AG08396 (cell line): ENCODE measurements at places on chromosomes 16 and 17.

GRCh38 chr16:77555126-77555525 is 120.3 kb upstream of the ADAMTS18 start:
- DNase-seq, result no peak

GRCh38 chr16:58495521-58496331 is 4.2 kb upstream of the NDRG4 start:
- DNase-seq, result peak; percentile 36

- DNase-seq, result peak; percentile 68
Observed at GRCh38 chr17:385178-385835, 32.7 kb upstream of the RPH3AL start.

- no peak for DNase-seq
Observed at GRCh38 chr17:79340333-79341221, 266.0 kb downstream of the ENGASE start.

GRCh38 chr16:6131526-6132050 is 1034.0 kb upstream of the EEF2KMT start:
- DNase-seq, result no peak

DNA sequence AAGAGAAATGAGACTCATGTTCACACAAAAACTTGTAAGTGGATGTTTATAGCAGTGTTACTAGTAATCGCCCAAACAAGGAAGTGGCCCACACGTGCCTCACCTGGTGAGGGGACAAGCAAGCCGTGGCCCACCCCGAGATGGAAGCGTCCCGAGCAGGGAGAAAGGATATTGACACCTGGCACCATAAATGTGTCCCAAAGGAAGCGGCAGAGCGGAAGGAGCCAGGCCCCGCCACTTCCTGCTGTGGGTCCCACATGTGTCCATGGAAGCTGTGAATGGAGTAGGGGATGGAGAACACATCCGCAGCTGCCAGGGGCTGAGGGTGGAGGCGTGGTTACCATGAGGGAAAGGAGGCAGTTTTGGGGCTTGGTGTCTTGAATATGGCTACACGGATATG is 18.9 kb downstream of the KCNJ18 start:
- DNase-seq, result no peak

DNA sequence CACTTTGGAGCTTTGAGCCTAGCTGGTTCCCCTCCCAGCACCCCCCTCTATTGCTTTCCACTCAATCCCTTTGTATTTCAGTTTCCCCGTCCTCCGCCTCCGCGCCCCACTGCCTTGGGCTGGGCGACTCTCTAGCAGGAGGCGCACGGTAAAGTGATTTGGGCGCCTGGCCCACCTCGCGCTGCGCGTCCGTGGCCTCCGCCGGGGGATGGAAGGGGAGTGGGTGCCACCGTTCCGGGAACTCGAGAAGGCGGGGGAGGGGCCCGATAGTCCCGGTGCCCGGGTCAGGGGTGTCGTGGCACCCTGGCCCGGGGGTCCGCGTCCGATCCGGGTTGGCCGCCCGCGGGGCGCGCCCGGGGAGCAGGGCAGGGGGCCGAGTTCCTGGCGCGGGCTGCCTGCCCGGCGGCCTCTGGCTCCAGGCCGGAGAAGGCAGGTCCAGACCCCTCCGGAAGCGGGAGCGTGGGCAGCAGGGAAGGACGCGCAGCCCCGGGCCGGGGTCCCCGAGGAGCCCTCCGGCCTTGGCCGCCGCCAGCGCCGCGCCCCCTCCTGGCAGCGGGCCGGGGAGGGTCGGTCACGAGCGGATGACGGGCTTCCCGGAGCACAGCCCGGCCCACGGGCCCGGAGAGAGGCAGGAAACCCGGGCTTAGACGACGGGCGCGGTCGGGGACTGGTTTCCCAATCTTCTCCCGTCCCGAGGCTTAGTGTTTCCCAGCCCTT is 15.8 kb downstream of the MEOX1 start:
- DNase-seq, result peak; percentile 80

DNA sequence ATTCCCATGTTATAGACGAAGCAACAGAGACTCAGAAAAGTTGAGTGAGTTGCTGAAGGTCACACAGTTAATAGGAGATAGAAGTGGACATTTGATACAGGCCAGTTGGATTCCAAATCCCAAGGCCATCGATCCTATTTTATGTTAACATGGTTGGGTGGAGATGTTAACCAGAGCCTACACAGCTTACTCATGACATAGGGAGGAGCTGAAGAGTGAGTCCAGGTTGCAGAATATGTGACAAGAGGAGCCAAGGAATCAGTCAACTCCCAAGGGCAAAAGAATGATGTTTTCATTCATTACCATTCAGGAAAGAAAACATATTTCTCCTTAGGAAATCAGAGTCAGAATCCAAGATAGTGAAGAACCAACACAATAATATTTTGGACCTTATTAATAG is 40.3 kb upstream of the GAS7 start:
- DNase-seq, result no peak

DNA sequence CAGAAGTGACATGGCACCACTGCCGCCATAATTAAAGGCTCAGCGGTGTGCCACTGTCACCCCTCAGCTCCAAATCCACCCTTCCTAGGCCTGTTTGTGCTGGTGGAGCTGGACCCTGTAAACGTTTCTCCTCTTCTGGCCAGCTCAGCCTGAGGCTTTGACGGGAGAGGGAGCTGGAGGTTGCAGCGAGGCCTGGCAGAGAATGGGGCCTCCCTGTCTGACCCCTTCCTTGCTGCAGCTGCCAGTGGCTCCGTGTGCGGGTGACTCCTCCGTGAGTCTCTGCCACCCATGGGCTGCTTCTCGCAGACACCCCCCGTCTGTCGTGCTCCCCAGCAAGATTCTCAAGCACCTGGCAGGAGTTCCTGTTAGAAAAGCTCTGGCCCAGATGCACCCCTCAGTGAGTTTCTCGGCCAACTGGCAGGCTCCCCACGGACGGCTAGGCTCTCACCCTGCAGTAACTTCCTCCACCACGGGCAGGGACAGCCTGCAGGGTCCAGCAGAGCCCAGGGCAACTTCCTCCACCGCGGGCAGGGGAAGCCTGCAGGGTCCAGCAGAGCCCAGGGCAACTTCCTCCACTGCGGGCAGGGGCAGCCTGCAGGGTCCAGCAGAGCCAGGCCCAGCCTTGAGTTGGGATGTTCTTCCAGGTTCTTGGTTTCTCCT is 4.7 kb upstream of the CHMP6 start:
- no peak for DNase-seq

GRCh38 chr17:2087597-2088211 is 32.8 kb downstream of the HIC1 start:
- no peak for DNase-seq

- DNase-seq, result no peak
Observed at GRCh38 chr16:76932541-76933211, 258.3 kb upstream of the MON1B start.

DNA sequence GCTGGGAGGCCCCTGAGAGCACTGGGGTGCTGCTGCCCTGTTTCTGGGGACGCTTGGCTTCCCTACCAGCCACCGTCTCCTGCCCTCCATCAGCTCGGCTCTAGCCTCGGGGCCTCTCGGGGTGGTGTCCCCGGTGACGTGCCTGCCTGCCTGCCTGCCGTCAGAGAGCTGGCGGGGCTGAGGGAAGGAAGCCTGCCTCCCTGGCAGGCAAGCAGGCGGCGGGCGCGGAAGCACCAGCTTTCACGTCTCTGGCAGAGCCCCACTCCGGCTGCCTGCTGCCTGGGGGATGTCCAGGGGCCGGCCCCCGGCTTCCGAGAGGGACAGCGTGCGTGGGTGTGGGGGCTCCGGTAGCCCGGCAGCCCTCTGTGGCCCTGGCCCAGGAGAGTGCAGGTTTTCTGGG is 9.3 kb downstream of the CENPX start:
- DNase-seq, result peak; percentile 75

GRCh38 chr17:17189559-17189958 is 16.6 kb downstream of the PLD6 start:
- DNase-seq, result no peak

DNA sequence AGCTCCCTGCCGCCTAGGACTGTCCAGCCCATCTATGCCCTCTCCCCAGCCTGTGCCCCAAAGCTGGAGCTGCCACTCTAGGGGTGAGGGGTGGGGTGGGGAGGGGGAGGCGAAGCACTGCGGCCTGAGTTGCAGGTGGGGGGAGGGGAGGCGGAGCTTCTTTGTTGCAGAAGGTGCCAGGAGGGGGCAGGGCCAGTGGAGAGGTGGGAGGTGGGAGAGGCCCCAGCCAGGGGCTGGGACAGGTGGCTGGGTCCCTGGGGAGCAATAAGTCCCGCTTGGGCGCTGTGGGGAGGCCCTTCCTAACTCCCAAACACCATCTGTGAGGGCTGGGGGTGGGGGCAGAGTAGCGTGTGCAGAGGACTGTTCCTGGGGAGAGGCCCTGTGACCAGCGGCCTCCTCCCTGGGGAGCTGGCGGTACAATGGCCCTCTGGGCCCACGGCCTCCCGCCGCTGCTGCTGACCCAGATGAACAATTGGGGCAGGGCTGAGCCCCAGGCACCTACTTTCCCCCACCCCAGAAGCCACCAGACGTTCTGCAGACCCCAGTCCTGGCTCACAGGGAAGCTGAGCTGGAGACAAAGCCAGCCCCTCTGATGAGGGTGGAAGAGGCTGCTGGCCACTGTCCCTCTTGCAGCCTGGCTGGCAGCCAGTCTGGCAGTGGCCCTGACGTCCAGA is 2.2 kb upstream of the NTN3 start:
- no peak for DNase-seq

GRCh38 chr17:1786708-1787107 is 24.8 kb downstream of the SERPINF1 start:
- no peak for DNase-seq

DNA sequence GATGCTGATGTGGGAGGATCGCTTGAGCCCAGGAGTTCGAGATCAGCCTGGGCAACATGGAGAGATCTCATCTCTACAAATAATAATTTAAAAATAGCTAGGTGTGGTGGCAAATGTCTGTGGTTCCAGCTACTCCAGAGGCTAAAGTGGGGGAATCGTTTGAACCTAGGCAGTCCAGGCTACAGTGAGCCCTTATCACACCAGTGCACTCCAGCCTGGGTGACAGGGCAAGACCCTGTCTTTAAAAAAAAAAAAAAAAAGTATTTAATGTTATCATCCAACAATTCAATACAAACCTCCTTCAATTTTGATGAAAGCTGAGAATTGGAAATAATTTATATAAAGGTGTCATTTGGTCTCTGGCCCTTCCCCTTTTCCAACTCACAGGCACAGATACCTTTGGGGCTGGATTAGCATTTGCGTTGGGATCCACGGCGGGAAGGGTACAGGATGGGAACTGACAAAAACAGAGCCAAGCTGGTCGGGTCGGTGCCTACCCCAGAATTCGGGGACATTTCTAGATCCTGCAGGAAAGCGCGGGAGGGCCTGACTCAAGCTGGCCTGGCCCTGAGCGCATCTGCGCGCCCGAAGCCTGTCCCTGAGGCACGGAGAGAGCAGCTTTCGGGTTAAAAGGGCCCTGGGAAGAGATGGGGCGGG is 860 bp upstream of the DCAF7 start:
- DNase-seq, result no peak

- DNase-seq, result no peak
Observed at GRCh38 chr17:49545007-49545660, 30.5 kb upstream of the NXPH3 start.

DNA sequence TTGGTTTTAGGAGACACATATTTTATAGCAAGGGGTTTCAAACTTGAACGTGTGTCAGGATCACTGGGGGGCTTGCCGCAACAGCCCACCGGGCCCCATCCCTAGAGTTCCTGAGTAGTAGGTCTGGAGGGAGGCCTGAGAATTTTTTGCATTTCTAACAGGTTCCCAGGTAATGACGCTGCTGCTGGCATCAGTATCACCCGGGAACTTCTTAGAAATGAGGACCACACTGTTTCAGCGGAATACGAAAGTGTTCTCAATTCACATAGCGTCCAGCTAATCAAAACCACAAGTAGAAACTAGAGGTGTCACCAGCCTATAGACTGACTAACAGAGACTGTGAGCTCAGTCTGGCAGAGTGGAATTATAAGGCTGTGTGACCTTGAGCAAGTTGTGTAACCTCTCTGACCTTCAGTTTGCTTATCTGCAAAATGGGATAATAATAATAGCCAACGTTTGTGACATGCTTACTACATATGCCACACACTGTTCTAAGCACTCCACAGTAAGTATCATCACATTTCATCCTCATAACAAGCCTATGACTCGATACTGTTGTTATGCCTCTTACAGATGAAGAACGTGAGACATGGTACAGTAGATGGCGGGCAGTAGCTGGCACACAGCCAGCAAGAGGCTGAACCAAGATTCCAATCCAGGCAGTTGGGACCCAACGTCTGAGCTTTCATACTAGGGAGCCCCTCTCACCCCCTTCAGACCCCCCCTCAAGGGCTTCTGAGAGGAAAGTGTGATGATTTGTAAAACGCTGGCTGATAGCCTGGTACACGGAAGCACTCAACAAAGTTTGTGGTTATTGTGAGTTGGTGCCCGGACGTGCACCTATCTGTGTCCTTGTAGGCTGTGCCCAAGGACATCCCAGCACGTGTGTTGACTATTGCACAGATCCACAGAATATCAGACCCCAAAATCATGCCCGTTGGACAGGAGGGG is 4.6 kb upstream of the ICAM2 start:
- DNase-seq, result no peak

DNA sequence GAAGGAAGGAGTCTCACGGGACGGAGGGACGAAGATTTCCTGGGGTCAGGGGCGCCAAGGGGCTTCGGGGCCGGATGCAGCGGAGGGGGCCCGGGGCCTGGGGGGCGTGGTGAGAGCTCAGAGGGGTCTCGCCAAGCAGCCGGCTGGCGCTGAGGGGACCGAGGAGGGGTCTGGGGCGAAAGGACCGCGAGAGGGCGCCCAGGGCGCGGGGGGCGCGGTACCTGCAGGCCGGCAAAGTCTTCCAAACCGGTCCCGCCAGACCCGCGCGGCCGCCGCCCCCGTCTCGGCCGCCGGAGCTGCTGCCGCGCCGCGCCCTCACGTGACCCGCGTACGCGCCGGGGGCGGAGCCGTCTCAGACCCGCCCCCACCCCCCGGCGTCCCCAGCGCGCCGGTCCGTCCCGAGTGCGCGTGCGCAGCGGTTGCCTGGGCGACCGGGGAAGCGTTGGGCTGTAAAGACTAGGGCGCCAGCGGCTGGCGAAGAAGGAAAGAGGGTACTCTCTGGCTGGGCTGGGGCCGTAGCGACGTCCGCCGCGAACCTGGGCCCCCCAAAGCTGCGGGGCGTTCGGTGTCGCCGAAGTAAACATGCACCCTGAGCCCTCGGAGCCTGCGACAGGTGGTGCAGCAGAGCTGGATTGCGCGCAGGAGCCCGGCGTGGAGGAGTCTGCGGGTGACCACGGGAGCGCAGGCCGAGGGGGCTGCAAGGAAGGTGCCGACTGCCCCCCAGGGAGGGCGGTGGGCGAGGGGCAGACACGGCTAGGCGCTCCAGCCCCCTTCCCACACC is at the start of the genes DNAAF1 and HSDL1:
DNAAF1 (plus strand) TSS at position 450 of the 781 bp plus-strand sequence; CDS start at position 583, 133 bp downstream.
HSDL1 (minus strand) TSS at position 319 of the 781 bp plus-strand sequence. CDS start 13,856 bp downstream, outside the sequence.
- peak; percentile 99 for DNase-seq

DNA sequence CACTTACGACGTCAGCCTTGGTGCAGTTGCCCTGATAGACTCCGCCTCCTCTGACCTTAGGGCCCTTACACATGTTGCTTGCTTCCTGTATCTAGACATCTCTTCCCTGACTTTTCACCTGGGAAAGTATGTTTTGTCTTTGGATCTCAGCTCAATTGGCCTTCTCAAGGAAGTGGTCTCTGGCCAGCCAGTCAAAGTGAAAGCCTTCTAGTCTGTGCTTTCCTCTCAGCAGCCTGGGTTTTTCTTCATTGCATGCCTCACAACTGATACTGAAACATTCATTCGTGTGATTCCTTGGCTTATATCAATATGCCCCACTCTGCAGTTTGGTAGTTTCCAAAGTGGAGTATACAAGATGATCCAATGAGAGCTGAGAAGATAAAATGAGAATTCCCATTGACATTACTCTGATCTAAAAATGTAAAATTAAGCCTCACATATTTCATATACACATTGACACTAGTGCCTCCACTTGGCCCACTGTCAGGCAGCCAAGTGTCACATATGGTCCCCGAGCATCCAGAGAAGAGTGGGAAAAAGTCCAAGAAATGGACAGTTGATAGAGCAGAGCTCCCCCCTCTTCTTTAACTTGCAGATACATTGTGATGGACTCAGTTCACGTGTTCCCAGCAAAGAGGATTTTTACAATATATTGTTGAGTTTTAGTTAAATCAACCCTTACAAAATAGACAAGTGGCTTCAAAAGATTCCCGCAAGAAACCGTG is 371.2 kb upstream of the ASIC2 start:
- no peak for DNase-seq
